ENCODE measurements at places on chromosomes 11 and 22. TPM values are rescaled to one million over a fixed set of nuclear protein-coding genes. Genes with fewer than 3 reads are reported as not detected.

DGCR6 gene
- 18.8 TPM for total RNA-seq

ETS1 gene
- 22.5 TPM for total RNA-seq

TUBA8 gene
- total RNA-seq = 4.1 TPM

MS4A18 gene
- total RNA-seq = not detected

SLC16A8 gene
- 1.3 TPM for total RNA-seq

WT1 gene
- total RNA-seq = not detected

ANGPTL5 gene
- total RNA-seq = 0.31 TPM

ROBO4 gene
- total RNA-seq = 3.1 TPM

OR10A3 gene
- not detected for total RNA-seq

TRIM49D2 gene
- not detected for total RNA-seq

TPBGL gene
- total RNA-seq = not detected

OR10A4 gene
- total RNA-seq = not detected

KREMEN1 gene
- total RNA-seq = 11.0 TPM
